Stimulated activated CD4-positive, alpha-beta T cell treated with anti-CD3 and anti-CD28 coated beads, Interleukin-4, amount 100 ng/mL, for 48 hours (primary cell): ENCODE measurements at places on chromosomes 6 and 20.

DNA sequence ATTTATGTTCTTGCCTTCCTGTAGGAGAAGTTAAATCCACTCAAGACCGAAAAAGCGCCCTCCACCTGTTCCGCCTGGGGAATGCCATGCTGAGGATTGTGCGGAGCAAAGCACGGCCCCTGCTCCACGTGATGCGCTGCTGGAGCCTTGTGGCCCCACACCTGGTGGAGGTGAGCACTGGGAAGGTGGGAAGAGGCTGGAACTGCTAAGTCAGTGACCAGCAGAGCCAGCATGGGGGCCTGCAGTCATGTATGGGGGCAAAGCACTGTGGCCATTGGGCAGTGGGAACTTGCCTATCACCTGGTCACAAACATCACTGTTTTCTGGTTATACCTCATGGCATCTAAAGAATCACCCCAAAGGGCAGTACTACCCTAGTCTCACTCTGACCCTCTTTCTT, 78.5 kb upstream of the PBOV1 start:
- DNase-seq = no peak

- peak; percentile 63 for DNase-seq
These were observed 637 bp downstream of the MYLK4 start for GRCh38 chr6:2749969-2750600.

GRCh38 chr20:36147690-36148089, 6.8 kb upstream of the EPB41L1 start:
- DNase-seq = no peak

DNA sequence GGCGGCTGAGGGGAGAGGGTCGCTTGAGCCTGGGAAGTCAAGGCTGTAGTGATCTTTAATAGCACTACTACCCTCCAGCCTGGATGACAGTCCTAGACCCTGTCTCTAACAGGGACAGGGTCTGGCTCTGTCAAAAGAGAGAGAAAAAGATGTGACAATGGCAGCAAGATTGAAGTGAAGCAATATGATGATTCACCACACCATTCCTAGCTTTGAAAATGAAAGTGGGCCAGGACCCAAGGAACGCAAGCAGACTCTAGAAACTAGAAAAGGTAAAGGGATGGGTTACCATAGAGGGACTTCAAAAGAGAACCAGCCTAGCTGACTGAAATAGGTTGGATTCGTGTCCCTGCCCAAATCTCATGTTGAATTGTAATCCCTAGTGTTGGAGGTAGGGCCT, 426.9 kb downstream of the HTR1B start:
- DNase-seq = no peak

- no peak for DNase-seq
These were observed 23.5 kb downstream of the DHX35 start for GRCh38 chr20:38985603-38986170.

DNA sequence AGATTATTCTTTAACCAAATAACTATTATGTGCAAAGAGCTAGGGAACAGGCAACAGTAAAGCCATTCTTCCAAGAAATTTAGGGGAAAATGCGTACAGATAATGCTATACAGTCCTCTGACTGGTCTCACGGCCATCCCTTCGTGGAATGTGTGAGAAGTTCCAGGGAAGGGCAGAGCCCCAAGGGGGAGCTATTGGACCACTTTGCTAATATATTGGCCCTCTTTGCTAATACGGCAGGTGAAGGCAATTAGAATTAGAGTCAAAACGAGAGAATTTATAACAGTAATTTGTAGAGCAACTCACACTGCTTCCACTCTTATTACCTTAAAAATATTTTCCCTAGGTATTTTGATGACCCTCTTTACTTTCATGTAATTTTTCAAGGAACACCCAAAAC, 140.4 kb downstream of the IMPG1 start:
- DNase-seq = no peak

DNA sequence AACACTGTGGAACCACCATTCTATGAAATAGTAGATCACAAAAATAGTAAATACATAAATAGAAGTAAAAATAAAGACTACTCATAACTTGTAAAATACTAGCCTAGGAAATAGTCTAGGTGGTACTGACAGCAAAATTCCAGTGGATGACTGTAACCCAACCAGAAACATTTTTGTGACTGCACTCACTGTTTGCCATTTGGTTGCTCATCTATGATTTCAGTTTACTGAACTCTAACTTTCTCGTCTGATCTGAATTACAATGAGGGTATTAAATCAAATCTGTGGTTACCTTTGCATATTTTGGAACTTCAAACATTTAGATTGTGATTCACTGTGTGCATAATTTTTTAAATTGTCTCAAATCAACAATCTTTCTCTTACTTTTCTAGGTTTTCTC, 151.1 kb downstream of the KHDC1L start:
- DNase-seq = no peak

DNA sequence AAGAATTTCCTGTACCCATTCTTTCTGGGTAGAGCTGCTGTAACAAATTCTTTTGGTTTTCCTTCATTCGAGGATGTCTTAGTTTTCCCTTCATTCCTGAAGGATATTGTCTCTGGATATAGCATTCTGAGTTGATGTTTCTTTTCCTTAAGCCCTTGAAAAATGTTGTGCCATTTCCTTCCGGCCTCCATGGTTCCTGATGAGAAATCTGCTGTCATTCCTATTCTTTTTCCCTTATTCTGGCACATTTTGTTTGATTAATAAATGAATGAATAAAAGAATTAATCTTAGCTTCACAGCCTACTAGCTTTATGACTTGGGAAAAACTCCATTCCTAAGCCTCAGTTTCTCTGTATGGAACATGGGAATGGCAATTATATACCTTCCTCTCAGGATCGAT, 173.1 kb downstream of the EYA2 start:
- DNase-seq = no peak

DNA sequence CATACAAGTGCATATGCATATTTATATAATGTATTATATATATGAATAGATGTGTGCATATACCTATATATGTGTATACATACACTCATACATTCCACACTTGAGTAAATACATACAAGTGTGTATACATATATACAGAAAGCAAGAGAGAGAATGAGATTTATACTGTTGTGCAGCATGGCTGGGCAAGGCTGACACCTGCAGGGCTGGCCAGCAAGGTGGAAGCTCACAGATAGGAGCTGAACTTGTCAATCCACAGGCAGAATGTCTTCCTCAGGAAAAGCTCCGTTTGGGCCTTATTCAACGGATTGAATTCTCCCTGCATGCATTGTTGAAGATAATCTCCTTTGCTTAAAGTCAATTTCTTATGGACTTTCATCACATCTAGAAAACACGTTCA, 256.7 kb downstream of the ZNF217 start:
- DNase-seq = no peak

- no peak for DNase-seq
These were observed 12.3 kb upstream of the SSTR4 start for GRCh38 chr20:23022849-23023248.

- DNase-seq = no peak
These were observed 331.8 kb upstream of the BTBD3 start for GRCh38 chr20:11585752-11586352.

DNA sequence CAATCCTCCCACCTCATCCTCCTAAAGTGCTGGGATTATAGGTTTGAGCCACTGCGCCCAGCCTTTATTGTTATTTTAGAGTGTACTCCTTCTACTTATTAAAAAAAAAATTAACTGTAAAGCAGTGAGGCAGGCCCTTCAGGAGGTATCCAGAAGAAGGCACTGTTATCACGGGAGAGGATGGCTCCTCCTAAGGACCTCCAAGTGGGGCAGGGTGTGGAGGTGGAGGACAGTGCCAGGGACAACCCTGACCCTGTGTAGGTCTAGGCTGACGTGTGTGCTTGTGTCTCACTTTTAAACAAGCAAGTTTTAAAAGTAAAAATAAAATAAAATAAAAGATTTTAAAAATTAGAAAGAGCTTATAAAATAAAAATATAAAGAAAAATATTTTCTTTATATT, 23.7 kb upstream of the TAF4 start:
- no peak for DNase-seq

DNA sequence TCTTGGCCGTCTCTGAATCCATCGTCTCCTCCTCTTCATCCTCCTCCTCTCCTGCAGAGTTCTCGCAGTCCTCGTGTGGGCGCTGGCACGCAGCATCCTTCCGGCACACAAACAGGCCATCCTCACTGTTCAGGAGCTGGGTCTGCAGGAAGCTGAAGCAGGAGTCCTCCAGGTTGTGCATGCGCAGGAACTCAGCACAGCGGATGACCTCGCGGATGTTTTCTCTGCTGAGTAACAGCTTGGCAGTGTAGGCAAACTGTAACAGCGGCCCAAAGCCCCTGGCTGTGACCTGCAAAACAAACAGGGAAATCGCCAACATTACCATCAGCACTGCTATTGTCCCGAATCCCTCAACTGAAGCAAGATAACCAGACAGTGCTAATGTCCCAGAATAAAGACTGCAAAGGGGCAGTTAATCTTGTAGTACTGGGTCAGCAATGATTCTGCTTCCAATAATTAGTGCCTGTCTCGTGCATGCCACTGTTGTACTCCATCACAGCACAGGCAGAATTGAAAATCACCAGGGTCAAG, 57.4 kb downstream of the GJA10 start:
- no peak for DNase-seq

DNA sequence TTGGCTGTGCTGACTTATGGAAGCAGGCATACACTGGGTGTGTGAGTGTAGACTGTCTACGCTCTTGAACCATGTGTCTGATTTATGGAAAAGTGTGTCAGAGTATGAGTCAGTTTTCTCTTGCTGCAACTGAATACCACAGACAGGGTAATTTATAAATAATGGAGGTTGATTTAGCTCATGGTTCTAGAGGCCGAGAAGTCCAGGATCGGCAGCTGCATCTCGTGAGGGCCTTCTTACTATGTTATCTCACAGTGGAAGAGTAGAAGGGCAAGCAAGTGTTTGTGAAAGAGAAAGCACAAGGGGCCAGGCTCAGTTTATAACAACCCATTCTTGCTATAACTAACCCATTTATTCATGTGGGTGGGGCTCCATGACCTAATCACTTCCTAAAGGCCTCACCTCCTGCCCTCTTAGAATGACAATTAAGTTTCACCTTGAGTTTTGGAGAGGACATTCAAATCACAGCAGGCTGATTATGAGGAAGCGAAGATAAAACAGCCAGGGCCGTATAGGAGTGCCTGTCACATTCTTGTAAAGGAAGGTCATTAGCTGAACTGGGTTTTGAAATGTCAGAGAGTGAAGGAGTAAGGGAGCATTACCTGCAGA, 6.7 kb downstream of the GPR31 start:
- DNase-seq = no peak

DNA sequence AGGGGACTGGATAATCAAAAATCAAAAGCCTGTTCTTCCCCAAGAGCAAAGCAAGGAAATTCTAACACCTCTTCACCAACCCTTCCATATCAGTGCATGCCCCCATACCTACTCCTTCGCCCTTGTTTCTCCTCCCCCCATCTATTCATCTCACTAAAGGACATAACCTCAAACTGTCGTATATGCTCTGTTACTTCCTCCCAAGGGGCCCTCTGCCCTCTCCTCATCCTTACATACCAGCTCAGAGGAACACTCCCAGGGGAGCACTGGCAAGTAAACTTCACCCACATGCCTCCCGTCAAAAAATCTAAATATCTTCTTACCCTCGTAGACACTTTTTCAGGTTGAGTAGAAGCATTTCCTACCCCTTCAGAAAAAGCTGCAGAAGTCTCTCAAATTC, 9.4 kb upstream of the ADTRP start:
- DNase-seq = no peak

GRCh38 chr6:144408161-144408560, 123.0 kb downstream of the UTRN start:
- no peak for DNase-seq

- DNase-seq = no peak
These were observed 18.2 kb upstream of the OCSTAMP start for GRCh38 chr20:46568570-46569129.

DNA sequence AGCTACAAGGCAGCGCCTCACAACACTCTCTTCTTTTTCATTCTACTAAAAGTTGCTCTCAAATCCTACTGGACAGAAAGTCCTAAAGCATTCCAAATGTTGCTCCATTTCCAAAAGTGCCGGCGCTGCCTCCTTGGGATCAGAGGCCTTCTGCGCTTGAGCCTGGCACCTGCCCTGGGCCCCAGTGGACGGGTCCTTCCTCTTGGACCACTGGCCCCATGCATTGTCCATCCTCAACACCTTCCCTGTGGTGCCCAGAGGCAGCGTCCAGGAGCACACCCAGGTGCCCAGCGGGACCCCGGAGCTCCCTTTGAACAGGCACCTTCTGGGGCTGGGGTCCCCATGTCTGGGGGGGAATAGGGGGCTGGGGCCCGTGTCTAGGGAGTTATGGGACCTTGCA, 205.2 kb downstream of the ERMARD start:
- DNase-seq = no peak

DNA sequence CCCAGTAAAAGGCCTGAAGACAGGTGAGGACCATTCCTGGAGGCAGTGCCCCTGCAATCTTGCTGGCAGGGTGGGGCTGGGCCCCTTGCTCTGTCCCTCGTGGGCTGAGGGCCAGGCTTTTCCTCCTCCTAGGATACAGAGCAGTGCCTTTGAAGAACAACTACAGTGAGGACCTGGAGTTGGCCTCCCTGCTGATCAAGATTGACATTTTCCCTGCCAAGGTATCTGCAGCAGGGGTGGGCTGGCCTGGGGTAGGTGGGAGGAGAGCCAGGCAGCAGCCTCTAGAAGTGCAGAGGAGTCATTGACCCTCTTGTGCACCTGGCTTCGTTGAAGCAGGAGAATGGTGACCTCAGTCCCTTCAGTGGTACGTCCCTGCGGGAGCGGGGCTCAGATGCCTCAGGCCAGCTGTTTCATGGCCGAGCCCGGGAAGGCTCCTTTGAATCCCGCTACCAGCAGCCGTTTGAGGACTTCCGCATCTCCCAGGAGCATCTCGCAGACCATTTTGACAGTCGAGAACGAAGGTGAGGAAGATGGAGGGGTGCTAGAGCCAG, 36.5 kb downstream of the PLCG1 start:
- no peak for DNase-seq

DNA sequence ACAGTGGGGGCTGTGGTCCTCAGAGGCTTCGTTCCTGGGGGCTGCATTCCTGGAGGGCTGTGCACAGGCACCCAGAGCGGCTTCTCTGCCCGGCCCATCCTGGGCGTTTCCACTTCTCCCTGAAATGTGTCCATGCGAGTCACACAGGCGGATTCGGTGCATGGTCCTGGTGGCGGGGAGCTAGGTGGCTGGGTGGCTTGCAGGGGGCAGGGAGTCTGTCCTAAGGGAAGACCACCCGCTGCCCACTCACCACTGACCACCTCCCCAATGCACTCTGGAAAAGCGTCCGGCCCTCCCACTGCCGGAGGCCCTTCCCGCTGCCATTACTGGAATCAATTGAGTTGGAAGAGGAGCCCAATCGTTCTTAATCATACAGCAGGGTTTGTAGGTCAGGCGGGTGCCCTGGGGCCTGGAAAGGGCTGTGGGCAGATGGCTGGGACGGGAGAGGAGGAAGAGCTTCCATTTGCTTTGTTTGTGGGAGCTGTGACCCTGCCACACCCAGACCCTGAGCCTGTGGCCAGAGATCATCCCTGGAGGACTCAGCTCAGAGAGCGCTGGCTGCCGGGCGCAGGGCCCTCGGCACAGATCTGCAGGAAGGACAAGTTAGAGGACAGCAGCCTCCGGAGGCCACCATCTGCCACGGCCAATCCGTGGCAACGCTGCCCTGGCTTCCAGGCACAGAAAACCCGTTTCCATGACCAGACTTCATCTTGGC, 6.4 kb downstream of the CHRNA4 start:
- no peak for DNase-seq
